Stimulated activated CD8-positive, alpha-beta memory T cell treated with anti-CD3 and anti-CD28 coated beads, Interleukin-15, amount 100 ng/mL, for 1 hour (primary cell): ENCODE measurements at places on chromosomes 2 and 18.

GRCh38 chr18:31573051-31573450, 18.6 kb upstream of the TTR start:
- DNase-seq, result no peak

DNA sequence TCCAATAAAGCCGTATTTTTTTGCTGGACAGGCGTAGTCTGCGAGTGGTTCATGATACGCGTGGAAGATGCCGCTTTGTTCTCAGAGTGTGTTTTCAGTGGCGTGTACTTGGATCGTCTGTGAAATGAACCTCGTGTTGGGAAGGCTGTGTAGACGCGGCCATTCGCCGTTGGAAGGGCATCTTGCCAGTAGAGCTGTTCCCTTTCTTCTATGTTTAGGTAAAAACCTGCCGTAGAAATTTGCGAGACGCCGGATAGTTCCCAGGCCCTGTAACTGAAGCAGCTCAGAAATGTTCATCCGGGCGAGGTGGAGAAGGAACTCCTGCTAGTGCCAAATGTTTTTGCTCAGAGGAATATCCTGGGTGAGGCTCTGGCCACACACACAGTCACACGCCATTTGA, 133.6 kb downstream of the NFATC1 start:
- no peak for DNase-seq

DNA sequence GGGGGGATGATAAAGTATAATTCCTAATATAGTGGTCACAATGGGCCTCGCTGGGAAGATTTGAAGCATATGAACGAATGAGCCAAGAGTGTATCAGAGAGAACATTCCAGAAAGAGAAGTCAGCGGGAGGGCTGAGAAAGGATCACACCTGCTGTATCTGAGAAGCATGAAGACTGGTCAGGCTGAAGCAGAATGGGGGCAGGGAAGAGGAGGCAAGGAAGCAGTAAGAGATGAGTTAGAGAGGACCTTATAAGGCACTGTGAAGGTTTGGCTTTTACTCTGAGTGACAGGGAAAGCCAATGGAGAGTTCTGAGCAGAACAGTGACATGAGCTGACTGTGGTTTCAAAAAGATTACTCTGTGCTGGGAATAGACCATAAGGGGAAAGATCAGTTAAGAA, 73.5 kb downstream of the CHN1 start:
- no peak for DNase-seq

DNA sequence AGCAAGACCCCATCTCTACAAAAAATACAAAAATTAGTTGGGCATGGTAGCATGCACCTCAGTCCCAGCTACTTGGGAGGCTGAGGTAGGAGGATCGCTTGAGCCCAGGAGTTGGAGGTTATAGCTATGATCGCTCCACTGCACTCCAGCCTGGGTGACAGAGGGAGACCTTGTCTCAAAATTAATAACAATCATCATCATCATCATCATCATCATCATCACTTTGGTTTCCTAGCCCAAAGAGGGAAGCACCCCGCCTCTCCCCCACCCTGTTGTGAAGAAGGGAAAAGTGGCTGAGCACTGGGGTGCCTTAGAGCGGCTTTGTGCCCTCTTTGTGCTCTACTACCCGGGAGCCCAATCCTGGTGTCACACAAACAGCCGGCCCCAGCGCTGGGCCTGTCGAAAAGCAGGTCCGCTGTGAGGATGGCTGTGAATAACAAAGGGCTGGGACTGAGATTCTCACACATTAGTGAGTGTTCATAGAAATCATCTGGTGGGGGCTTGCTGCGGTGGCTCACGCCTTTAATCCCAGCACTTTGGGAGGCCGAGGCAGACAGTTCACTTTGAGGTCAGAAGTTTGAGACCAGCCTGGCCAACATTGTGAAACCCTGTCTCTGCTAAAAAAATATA, 42.6 kb upstream of the ASXL2 start:
- DNase-seq, result no peak

DNA sequence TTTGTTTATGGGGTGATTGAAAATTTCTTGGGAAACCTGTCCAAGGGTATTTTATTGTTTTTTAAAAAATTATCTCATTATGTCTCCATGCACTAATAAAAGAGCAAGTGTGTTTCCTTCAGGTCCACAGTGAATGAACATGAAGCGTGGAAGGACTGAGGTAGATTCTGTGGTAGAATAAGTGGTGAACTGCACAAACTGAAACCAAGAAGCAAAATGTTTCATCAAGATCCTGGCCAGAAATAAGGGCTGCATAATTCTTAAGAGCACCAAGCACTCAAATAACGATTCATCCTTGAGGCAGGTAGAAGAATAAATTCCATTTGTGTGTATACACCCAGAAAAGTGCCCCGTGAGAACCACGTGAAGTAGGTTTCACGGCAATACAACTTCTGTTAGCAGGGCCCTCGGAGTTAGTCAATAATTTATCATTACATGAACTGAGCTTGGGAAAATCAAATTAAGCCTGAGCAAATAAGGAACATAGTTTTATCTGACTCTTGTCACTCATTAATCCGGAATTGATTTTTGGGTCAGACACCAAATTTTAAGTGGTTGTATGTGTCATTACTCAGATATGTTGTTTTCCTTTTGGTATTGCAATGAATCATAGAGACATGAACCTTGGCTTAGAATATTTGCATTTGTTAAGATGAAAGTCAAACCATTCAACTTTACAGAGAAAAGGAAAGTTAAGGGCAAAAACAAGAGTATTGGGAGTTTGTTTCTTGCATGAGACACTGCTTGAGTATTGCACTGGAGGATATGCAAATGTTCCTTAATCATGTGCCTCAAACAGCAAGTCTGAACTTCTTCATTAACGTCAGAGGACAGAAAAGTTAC, 472.6 kb upstream of the NETO1 start:
- DNase-seq, result no peak

DNA sequence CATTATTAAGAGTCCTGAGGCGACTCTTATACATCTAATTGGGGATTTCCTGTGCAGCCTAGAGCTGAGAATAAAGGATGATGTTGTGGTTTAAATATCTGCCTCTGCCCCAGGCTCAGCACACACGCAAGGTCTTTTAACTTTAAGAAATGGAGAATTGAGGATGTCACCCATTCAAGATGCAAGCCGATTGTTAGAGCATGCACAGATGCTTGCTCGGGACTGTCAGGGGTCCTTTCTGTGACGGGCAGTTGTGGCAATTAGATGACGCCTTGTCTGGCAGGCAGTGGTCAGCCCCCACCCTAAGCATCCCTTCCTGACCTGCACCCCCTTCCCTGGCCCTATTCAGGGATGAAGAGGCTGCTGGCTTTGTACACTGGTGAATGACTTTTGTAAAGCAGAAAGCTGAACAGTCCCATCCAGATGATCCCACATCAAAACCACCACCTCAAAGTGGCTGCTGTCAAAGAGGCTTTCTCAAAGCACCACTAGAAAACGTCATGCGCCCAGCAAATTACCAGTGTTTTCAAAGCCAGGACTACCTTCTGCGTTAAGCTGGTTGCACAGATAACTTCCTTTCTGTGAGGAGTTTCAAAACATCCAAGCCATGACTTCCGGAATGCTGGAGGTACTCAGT, 23.7 kb downstream of the FAM178B start:
- DNase-seq, result peak; percentile 58

- no peak for DNase-seq
Measured at GRCh38 chr2:64970495-64970894, 18.7 kb upstream of the SLC1A4 start.

GRCh38 chr2:231297108-231297908, 98.2 kb upstream of the B3GNT7 start:
- DNase-seq, result no peak

DNA sequence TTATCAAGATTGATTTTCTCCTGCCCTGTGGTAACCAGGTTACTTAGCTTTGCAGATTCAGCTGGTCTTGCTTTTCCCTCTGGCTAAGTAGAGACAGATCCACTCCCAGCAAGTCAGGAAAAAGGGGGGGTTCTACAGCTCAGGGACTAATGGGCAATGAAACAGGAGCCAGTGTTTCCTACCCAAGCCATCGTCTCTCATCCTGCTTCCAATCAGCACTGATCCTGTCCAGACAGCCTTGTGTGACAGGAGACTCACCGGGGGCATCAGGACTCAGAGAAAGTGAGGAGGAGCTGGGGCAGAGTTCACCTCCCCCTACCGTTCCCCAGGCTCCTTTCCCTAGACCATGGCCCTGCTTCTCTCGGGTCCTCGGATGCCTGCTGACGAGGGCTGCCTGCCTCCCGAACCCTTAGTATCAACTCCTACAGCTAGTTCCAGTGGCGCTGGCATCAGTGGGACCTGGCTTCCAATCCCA, 307.6 kb downstream of the ALK start:
- no peak for DNase-seq
